GM04503 (cell line): ENCODE measurements at places on chromosomes 1 and 21.

DNA sequence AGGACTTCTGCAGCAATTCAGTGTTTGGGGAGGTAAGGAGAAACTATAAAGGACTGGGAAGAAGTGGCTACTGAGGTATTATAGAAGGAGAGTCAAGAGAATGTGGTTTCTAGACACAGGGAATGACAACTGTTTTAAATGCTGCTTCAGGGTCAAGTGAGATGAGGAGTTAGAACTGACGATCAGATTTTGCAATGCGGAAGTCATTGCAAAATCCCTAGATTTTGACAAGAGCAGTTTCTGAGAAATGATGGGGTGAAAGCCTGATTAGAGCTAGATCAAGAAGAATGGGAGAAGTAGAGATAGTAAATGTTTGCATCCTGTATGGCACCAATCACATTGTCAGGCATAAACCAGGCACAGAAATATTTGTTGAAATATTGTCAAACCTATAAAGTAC, 4.7 kb upstream of the TSNAX start:
- DNase-seq: no peak

DNA sequence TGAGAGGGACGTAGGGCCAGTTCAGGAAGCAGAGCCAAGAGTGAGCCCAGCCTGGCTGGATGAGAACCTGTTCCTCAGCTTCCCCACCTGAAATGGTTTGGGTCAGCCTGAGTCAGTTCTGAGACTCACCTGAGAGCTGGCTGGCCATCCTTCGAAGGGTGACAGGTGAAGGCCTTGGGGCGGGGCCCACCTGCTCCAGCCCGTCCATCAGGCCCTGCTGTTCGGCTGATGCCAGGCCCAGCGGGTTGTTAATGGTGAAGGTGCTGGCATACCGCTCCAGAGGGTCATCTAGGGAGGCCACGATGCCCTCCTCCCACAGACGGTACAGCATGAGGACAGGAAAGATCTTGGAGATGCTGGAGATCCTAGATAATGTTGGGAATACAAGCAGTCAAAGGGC, 14.1 kb downstream of the LACTBL1 start:
- DNase-seq: no peak

- DNase-seq: no peak
These were observed 1756.5 kb downstream of the NCAM2 start for GRCh38 chr21:22754746-22755145.

- DNase-seq: no peak
These were observed 157.2 kb downstream of the DENND1B start for GRCh38 chr1:197618061-197618460.

DNA sequence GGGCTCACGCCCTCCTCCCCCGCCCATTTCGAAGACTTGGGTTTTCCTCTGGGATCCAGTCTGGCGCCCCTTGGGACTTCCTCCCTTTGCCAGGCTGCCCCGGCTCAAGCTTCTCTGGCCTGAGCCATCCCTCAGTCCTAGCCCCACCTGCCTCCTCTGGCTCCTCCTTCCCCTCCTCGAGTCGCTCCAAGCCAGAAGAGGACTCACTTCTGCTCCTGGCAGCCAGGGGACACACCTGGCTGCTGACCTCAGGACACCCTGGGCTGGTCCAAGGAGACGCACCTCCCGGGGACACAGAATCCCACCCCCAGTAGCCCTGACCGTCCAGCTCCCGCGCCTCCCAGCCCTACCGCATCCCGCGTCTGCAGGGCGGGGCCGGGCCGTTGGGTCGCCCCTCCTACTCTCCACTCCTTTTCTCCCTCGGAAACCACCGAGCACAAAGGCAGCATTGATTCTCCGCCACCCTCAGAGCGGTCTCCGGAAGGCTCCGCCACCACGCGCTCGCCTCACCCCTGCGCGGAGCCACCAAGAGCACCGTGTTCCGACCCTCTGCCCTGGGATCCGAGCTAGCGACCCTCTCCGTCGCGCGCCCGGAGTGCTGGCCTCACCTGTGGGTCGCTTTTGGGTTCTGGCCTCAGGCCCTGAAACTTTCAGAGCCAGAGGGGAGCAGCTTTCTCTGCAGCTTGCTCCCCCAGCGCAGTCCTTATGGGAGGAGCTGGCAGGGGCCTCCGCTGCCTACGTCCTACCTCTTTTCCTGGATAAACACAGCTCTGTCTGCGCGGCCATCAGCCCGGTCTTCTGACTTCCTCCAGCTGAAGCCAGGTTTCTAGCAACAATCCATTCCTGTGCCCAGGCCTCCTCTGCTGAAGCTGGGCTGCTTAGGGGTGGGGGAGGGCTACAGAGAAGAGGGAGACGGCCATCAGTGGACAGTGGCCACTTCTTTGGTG, at the start of gene C2CD4D:
Gene C2CD4D, minus strand, starts transcription at position 364 of the 947 bp plus-strand sequence. CDS start 831 bp downstream, outside the sequence.
- no peak for DNase-seq

GRCh38 chr1:202462342-202463076, 114.0 kb downstream of the PPP1R12B start:
- no peak for DNase-seq

DNA sequence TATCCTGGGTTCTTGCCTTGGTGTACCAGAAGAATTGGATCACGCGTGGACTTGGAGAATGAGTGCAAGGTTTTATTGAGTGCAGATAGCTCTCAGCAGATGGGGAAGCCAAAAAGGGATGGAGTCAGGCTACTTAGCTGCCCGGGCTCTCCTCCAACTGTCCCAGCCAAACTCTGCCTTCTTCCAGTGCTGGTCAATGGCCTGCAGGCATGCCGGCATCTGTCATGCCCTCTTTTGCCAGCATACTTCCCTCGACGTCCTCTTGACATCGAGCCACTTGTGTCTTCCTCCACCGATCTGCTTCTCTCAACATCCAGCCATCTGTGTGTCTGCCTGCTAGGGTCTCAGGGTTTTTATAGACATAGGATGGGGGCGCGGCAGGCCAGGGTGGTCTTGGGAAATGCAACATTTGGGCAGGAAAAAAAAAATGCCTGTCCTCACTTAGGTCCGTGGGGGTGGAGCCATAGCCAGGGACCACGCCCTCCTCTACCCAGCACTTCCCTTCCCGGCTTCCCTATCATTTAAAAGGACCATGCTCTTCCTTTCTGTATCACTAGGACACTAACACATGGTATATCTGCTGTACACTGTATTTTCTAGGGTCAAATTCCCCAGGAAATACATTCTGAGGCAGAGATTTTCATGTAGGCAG, 47.0 kb upstream of the BCAR3 start:
- DNase-seq: no peak
